Glutamatergic neuron (in vitro differentiated cells): ENCODE measurements at places on chromosomes 13 and 19.

- DNase-seq = no peak
Measured at GRCh38 chr13:34608331-34608730, 333.7 kb upstream of the NBEA start.

DNA sequence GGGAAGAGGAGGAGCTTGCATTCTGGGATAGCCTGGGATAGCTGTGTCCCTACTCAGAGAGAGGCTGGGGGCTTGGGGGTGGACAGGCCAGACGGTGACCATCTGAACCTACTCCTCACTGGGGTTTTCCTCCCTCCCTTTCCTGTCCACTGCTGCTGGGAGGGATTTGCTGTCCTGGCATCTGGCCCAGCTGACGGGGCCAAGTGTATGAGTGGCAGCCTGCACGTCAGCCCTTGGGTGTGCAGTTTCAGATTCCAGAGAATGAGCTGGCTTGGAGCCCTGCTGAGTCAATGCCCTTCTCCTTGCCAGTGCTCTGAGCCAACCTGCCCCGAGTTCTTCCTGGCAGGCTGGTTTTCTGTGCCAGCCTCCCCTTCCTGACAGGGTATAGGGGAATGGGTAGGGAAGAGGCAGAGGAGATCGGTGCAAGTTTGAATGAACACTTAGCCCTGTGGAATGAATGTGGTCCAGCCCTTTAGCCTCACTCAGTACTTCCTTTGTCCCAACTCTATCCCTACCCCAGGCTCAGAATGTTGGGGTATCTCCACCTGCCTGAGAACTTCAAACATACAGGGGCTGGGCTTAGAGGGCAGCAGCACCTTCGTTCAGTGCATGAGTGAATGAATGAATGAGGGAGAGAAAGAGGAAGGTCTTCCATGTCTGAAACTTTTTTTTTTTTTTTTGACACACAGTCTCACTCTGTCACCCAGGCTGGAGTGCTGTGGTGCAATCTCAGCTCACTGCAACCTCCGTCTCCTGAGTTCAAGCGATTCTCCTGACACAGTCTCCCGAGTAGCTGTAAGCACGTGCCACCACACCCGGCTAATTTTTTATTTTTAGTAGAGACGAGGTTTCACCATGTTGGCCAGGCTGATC, 1.8 kb upstream of the ANGPTL4 start:
- no peak for DNase-seq

DNA sequence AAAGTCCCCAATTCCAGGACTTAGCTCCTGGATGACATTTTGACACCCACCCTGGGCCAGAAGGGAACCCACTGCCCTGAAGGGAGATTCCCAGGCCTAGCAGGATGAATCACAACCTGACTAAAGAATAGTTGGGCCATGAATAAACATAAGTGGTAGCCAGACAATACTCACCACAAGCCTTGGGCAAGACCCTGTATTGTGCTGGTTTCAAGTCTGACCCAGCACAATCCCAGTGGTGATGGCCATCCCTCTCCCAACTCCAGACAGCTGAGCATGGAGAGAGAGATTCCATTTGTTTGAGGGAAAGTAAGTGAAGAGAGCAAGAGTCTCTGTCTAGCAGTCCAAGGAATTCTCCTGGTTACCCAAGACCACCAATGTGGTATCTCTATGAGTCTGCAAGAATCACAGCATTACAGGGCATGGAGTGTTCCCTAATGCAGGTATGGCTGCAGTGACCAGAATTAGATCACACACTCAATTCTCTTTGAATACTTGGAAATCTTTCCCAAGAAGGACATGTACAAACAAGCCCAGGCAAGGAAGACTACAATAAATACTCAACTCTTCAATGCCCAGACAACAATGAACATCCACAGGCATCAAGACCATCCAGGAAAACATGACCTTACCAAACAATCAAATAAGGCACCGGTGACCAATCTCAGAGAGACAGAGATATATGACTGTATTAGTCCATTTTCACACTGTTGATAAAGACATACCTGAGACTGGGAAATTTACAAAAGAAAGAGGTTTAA, 158.0 kb downstream of the VWA8 start:
- no peak for DNase-seq

DNA sequence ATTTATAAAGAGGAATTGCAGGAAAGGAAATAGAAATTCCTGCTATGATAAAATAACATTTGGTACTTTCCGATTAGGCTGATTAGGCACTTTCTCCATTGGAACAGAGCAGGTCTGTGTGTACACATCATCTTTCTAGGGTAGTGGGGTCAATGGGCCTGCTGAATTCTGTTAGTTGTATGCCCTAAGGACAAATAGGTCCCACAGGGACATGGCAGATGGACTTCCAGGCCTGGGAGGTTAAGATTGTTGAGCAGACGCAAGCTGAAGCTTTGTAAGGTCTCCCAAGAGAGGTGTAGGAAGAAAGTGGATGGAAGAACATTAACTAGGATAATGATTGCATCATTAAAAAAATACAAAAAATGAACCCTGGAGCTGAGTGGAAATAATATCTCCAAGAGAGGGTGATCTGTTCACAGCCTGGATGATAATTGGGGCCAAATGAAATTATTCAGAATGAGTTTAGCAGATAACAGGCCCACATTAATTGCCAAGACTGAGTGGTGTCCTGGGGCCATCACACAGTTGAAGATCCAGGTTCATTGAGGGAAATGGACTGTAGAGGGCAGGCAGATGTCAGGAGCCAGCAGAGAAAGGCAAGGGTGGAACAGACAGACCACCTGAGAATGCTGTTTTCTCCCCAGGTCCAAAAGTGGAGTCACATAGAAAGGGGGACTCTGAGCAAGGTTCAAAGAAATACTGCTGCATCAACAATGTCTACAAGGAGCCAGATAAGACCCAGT, 215.1 kb downstream of the DNAJC15 start:
- peak; percentile 37 for DNase-seq

GRCh38 chr13:46682707-46683106, 114.3 kb downstream of the ESD start:
- no peak for DNase-seq

DNA sequence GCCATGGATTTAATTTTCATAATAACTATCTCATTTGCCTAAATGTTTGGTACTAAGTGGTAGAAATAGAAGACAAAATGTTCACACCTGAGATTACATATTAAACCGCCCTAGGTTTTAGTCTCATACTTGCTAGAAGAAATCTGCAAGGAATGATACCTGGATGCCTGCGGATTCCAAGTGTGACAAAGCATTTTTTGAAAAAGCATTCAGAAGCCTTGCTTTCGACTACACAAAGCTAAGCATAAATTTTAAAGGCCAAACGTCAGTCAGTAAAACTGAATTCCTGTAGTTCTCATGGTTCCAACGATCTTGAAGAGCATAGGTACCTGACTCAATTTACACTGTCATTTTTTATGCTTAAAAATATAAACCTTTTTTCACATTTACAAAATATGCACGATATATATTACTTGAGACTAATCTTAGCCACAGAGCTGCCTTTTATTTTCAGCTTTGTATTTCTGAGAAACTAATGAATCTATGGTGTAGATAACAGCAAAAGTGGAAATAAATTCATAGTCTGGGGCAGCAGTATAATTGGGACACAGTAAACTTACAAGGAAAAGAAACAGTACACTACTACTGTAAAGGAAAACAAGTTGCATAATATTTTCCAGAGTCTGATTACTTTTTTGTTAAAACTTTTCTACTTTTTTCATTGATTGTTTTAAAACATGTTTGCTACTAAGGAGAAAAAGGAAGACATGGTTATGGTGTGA, 1.2 kb upstream of the LRRC63 start:
- DNase-seq = no peak

GRCh38 chr13:94328381-94329041, 151.0 kb downstream of the DCT start:
- no peak for DNase-seq

- DNase-seq = no peak
Measured at GRCh38 chr13:101454767-101455166, 2.3 kb downstream of the ITGBL1 start.

DNA sequence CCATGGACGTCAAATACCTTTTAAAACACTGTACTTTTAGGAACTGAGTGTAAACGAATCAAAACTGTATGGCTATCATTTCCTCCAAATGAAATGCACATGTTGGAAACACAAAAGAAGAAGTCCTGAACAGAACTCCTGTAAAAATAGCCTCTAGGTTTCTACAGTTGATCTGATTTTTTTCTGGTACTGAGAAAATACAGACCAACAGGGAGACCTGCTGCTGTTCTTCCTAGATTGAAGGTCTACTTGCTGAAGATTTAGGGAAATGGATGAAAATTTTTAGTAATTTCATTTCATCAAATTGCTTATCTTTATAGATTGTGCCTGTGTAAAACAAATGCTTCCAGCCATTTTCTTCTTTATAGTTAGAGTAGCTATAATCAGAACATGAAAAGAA, 520.4 kb downstream of the SLITRK6 start:
- no peak for DNase-seq

GRCh38 chr13:62879071-62879470, 1463.4 kb upstream of the PCDH20 start:
- DNase-seq = no peak

DNA sequence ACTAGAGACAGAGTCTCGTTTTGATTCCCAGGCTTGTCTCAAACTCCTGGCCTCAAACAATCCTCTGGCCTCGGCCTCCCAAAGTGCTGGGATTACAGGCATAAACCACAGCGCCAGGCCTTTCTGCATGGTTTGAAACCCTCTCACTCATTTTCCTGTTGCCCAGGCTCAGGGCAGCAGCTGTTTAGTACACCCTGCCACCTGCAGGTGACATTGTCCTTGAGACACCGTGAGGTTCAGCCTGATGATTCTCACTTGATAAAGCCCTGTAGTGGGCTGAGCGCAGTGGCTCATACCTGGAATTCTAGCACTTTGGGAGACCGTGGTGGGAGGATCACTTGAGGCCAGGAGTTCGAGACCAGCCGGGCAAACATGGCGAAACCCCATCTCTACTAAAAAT, 12.5 kb downstream of the IL12RB1 start:
- no peak for DNase-seq

DNA sequence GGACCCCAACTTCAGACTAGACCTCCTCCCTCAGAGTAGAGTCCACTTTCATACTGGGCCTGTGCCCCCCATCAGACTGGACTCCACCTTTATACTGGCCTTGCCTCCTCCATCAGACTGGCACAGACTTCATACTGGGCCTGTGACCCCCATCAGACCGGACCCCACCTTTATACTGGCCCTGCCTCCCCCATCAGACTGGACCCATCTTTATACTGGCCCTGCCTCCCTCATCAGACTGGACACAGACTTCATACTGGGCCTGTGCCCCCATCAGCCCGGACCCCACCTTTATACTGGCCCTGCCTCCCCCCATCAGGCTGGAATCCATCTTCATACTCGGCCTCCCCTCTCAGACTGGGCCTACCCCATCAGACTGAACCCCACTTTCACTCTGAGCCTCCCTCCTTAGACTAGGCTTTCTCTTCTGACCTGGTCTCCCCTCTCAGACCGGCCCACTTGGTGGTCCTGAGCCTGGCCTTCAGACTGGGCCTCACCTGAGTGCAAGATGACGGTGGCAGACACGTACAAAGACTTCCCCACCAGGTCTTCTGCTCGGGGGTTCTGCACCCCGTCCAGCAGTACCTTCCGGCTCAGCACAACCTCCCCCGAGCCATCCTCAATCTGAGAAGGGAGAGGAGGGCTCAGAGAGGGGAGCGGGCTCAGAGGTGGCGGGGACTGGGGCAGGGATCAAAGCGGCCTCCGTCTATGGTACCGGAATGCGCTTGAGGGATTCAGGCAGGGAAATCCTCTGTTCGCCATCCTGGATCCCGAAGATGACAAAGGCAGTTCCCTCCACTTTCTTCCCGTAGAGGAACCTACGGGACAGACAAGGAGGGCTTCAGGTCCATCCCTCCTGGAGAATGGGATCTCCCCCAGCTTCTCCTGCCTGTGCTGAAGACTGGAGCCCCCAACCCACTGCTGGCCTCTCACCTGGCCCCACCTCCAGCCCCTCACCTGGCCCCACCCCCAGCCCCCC, 7.5 kb downstream of the C3 start:
- no peak for DNase-seq

DNA sequence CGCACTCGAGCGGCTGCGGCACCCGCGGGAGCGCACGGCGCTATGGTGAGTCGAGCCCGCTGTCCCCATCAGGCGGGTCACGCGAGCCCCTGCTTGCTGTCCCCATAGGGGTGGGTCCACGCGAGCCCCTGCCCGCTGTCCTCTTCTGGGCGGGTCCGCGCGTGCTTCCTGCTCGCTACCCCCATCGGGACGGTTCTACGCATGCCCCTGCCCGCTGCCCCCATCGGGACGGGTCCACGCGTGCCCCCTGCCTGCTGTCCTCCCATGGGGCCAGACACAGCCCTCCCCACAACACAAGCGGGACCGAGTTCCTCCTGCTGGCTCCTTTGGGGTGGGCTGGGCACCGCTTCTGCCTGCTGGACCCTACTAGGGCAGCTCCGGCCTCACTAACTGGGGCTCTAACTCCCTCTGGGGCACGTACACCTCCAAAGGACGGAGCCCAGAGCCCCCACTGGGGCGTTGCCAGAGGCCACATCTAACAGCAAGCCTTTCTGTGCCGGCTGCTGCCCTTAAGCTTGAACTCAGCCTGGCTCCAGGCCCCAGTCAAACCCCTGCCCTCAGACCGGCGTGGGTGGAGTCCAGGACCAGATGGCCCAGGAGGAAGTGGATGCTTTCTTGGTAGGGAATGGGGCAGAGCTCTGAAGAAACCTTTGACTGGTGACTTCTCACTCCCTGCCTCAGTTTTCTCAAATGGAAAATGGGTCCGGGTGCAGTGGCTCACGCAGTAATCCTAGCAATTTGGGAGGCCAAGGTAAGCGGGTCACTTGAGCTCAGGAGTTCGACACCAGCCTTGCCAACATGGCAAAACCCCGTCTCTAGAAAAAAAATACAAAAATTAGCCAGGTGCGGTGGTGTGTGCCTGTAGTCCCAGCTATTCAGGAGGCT, 722 bp downstream of the COLGALT1 start:
- DNase-seq = peak; percentile 63

DNA sequence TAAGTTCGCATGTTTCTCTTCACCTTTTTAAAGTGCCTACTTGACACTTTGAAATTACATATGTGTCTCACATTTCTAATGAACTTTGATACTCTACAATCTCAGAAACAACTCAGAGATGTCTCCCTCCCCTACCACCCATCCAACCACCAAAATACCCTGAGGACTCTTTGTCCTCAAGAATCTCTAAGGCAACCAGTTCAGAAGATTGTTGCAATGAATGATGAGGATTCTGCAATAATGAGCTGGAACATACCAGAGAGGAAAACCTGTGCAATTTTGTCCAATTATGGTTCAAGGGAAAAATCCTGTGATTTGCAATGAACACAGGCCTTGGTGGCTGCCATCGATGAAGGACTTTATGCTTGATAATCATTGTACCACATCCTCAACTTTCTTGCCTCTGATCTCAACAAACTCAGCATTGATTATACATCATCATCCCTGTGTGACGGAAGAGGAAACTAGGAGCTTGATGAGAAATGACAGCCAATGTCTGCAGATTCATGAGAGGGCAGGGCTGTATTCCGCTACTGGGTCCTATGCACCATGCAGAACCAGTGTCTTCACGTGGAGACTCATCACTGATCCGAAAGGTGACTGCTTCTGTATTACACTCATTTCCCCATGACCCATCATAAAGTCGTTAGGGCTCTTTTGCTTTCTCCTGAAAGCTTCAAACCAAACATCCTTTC, 1.1 kb downstream of the FPR1 start:
- no peak for DNase-seq

GRCh38 chr13:114237415-114238112, 2.9 kb downstream of the CDC16 start:
- DNase-seq = no peak

- no peak for DNase-seq
Measured at GRCh38 chr19:6521718-6522646, 8.8 kb upstream of the TNFSF9 start.

GRCh38 chr13:50235604-50236342, 220.5 kb downstream of the KCNRG start:
- DNase-seq = no peak

GRCh38 chr19:48372904-48373303, 8.7 kb downstream of the SYNGR4 start:
- DNase-seq = no peak
